ENCODE measurements at places on chromosomes 13 and 19.

GRCh38 chr19:18340990-18341868 lies 831 bp downstream of the PGPEP1 start:
- peak; percentile 37 for DNase-seq

DNA sequence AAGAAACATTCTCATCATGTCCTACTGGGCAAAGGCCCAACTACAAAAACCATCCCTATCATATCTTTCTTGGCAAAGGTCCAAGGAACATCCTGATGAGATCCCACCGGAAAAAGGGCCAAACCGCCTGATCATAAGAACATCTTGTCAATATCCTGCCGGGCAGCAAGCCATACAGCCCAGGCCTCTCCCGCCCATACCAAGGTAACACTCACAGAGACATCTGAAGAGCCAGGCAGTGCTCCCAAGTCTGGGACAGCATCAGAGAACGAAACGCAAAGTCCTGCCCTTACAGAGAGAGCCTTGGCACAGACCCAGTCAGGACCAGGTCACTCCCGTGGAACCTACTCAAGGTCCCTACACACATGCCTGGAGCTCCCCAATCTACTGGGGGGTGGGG lies 18.5 kb upstream of the ZNF331 start:
- DNase-seq = no peak

DNA sequence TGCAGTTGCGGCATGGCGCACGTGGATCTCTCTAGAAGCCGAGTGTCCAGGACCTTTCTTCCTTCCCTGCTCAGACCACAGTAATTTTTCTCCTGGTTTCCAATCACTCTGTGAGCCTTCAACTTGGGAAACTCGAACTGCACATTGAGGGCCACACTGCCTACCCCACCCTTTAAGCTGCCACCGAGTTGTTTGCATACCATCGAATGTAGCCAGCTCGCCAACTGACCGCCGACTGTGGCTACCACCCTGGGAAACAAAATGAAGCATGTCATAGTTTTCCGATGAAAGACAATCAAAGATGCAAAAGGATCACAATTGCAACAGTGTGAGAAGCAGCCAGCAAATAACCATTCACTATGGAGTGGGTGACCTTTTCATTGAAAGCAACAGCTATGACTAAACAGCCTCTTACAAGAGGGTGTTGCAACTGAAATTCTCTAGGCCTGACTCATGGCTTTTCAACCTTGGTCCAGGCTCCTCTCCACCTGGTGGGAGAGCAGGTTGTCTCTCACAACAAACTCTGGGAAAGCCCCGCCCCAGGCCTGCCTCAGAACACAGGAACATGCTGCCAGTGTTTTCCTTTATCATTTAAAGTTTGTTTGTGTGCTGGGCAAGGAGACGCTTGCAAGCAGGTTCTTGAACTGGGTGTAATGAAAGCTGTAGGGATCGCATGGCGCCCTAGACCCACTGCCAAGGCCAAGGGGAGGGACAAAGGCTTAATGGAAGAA lies 141.7 kb upstream of the SERP2 start:
- no peak for DNase-seq

DNA sequence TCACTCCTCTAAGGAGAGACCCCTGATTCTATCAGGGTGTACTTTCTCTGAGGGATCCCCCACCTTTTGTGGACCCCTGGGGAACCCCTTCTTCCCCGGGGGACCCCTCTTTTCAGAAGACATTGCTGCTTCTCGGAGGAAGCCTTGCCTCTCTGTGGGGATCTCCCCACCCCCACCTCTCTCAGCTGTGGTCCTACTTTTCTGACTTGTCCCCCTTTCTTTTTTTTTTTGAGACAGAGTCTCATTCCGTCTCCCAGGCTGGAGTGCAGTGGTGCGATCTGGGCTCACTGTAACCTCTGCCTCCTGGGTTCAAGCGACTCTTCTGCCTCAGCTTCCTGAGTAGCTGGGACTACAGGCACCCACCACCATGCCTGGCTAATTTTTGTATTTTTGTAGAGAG lies 18.4 kb upstream of the GATAD2A start:
- no peak for DNase-seq

- DNase-seq = no peak
Measured at GRCh38 chr19:48817585-48818124, 6.8 kb upstream of the BCAT2 start.

DNA sequence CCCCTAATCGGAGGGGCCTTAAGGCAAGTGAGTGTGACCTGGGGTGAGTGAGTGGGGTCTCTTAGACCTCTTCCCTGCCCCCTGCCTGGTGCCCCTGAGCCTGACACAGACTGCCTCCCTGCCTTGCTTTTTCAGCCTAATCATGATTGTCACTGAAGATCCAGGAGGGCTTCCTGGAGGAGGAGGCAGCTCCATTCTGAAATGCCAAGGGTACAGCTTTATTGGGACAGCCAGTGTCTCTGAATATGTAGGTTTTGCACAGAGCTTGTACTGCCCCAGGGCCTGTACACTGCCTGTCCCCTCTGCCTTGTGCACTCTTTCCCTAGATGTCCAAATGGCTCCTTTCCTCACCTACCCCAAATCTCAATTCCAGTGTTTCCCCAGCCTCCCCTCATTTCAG lies 26.1 kb upstream of the SEMA6B start:
- DNase-seq = no peak

- no peak for DNase-seq
Measured at GRCh38 chr13:80447747-80448146, 106.8 kb upstream of the SPRY2 start.

GRCh38 chr19:51006406-51006805 lies 5.0 kb upstream of the KLK8 start:
- no peak for DNase-seq
